Stimulated activated CD8-positive, alpha-beta memory T cell treated with anti-CD3 and anti-CD28 coated beads, Interleukin-7, amount 100 ng/mL, for 24 hours (primary cell): ENCODE measurements at places on chromosomes 1 and 21.

GRCh38 chr1:66336641-66336990, 197.3 kb upstream of the SGIP1 start:
- DNase-seq = no peak

DNA sequence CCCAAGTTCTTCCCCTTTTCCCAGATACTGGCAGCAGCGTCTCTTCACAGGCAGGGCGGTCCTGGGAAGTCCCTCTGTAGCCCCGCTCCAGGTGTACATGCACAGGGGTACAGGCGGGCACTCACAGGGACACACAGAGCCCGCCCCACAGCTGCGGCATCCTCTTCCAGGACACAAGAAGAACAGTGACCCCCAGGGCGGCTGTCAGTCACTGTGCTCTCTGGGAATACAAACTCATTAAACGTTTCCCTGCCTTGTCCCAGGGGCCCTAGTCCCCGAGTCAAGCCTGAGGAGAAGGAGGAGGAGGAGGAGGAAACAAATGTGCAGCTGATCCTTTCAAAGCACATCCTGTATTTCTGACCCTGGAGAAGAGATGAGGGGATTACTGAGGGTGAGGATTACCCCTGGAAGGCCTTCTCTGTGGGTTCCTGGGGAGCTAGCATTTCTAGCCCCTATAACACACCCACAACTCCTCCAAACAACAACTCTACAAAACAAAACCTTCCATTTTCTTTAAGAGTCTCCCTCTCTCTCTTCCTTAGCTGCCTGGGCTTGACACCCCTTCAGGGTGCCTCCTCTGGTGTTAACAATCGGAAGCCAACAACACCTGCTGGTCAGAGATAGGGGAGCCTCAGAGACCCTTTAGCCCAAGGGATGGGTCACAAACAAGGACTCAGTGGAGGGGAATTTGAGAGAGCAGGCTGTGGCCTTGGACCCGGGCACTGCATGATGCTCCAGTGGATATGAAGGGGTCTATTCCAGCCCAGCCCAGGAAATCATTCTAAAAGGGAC, 28.4 kb upstream of the DMBX1 start:
- DNase-seq = no peak

GRCh38 chr21:39705849-39706248, 39.1 kb upstream of the IGSF5 start:
- DNase-seq = no peak

DNA sequence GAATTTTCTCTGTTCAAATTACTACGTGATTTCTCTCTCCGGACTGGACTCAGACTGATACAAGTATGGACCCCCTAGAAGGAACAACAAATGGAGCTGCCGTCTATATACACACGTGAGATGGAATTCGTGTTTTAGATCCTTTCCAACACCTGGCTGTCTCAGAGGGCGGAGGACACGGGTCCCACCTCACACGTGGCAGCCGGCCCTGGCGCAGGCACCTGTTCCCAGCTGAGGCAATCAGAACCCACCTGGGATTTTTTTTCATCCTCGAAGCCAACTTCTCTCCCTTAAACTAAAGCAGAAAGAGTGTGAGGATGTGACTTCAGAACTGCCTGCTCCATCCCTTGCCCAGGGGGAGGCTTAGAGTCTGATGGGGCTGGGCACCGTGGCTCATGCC, 34.1 kb upstream of the SCCPDH start:
- DNase-seq = no peak

- DNase-seq = no peak
These were observed 685 bp upstream of the DDI2 start for GRCh38 chr1:15616373-15617172.

DNA sequence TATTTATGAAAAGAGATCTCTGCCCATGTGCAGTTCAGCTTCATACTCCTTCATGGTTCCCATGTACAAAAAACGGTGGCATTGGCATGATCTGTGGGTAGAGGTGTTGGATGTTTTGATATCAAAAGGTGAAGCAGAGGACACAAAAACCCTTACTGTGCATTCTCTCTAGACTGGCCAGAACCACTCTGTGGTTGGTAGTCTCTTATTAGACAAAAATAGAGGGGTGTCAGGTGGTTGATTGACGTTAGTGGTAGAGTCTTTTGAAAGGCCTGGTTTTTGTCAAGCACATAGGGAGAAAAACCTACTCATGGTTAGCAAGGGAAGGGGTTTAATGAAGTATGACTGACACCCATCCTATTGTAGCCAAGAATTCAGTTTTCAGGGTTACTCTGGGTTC, 400.0 kb upstream of the TMPRSS15 start:
- no peak for DNase-seq

DNA sequence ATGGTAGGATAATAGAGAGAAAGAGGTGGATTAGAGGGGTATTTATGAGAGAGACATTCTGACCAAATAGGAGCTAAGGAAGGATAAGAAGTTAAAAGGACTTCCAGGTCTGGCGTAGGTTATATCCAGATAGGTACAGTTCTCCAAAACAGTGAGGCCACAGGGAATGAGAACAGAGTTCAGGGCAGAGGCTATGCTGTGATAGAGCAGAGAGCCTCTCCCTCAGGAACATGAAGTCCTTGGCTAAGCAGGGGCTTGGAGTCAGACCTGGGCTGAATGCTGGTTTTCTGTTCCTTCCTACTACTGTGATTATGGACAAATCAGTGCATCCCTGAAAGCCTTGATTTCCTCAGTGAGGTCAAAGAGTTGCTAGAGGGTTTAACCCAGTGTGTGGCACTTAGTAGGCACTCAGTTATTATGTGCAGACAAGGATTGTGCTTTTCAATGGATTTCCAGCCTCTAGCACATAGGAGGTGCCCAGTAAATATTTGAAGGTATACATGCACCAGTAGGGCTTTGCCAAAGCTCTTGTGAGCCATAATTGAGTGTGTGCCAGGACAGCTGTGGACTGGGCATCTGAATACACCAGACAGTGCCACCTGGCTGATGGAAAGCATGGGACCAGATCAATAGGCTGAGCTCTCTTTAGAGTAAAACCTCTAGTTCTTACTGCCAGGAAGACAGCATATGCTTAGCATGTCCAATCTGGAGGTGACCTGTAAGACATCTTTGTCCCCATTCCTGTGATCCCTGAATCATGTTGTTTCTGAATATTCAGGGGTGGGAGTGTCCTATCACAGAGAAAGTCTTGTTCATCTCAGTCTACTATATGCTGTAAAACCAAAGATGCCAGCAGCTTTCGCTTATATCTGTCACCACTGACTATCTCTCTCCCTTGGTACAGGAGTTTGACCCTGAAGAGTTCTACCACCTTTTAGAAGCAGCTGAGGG, 111.1 kb downstream of the PIK3R3 start:
- no peak for DNase-seq

GRCh38 chr1:37158113-37158749, 123.9 kb upstream of the GRIK3 start:
- no peak for DNase-seq

- no peak for DNase-seq
These were observed 95.4 kb downstream of the LACTBL1 start for GRCh38 chr1:22877112-22877915.

GRCh38 chr21:41149199-41149598, 18.8 kb upstream of the BACE2 start:
- no peak for DNase-seq

DNA sequence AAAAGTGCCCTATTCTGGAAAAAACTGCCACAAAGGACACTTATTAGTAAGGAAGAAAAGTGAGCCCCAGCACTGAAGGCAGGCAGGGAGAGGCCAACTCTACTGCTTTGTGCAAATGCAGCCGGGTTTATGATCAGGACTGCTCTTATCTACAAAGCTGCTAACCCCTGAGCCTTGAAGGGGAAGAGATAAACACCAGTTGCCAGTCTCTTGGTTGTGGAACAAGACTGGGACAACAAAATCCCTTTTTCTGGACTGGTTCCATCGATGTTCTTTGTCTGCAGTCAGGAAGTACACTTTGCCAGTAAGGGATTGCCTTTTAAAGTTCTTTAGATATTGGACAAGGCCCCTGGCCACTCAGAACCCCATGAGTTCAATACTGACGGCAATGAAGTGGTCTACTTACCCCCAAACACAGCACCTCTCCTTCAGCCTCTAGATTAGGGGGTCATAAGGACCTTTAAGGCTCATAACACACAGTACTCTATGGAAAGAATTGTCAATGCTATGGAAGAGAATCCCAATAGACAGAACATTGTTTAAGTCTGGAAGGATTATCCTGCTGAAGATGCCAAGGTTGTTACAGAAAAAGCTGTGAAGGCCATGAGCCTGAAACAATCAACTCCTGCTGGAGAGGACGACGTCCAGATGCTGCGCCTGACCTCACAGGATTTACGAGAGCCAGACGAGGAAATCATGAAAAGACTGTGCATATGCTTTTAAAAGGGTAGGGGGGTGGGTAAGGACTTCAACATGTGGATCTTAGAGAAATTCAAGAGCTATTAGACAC, 43.6 kb downstream of the GNB1 start:
- no peak for DNase-seq

GRCh38 chr1:230824919-230825721, 43.2 kb downstream of the C1orf198 start:
- DNase-seq = no peak

DNA sequence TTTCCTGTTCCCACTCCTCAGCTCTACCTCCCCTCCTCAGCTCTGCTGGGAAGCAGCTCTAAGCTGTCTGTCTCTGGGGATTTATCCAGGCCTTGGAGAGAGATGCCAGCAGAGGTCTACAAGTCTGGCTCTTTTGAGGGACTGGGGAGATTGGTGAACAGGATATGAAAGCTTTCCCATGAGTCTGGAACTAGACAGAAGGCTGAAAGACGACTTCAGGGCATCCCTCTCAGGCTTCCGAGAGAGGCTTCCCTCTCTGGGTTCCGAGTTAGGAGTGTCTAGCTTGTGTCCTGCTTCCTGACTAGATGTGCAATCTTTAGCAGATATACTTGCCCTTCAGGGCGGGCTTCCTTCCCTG, 733 bp downstream of the TMEM35B start:
- DNase-seq = no peak

DNA sequence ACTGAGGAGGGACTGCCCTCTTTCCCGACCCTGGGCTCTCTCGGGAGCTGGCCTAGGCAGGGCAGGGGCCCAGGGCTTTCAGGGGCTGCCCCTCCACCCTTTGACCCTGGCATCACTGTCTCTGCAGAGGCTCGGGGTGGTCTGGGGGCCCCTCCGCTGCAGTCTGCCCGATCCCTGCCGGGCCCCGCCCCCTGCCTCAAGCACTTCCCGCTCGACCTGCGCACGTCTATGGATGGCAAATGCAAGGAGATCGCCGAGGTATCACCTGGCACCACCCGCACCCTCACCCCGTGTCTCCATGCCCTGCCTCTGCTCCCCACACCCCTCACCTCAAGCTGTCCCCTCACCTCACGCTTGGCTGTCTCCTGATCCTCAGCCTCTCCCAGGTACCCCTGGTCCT, 5.5 kb downstream of the AMPD2 start:
- no peak for DNase-seq

DNA sequence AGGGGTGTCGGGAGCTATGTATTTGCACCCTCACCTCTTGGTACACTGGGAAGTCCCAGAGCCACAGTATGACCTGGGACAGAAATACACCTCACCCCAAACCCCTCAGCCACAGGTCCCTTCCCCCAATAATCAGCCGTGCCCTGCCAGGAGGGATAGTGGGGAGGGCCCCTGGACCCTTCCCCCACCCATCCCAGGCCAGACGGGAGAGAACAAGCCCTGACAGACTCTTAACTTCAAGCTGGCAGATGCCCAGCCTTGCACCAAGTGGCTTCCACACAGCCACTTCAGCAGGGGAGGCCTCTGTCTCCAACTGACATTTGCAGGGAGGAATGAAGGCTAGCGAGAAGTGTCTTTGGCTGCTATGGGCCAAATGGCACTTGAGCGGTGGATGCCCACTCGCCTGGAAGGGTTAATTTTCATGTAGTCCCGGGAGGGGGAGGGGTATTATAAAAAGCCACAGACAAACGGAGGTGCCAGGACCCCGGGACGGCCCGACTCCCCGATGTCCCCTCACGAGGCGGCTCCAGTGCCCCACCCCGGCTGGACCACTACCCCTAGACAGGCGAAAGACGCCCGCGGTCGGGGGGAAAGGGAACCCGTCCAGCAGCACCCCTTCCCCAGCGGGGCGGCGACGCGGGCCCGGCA, 495 bp downstream of the SYNC start:
- DNase-seq = no peak

GRCh38 chr1:109697066-109697465, 9.4 kb downstream of the GSTM1 start:
- DNase-seq = no peak

DNA sequence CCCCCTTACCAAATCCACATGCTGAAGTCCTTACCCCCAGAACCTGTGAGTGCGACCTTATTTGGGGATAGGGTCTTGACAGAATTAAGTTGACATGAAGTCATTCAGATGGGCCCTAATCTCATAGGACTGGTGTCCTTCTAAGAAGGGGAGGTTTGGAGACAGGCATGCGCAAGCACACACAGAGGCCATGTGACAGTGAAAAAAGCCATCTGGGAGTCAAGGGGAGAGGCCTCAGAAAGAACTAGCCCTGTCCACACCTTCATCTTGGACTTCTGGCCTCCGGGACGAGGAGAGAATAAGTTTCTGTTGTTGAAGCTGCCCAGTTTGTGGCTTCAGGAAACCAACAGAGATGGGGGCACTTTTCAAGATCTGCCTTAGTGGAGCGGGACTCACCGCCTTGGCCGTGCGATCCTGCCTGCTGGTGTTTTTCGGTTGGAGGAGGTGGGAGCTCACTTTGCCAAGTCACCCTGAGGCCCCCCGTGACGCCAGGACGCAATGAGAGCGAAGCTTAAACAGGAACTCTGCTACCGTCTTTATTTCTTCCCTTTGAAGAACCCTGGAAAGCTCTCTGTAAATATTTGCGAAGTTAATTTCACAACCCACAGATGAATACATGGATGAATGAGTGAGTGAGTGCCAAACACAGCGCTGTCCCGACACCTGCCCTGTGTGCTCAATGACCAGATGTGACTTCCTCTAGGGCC, 42.5 kb upstream of the C1orf174 start:
- DNase-seq = no peak

DNA sequence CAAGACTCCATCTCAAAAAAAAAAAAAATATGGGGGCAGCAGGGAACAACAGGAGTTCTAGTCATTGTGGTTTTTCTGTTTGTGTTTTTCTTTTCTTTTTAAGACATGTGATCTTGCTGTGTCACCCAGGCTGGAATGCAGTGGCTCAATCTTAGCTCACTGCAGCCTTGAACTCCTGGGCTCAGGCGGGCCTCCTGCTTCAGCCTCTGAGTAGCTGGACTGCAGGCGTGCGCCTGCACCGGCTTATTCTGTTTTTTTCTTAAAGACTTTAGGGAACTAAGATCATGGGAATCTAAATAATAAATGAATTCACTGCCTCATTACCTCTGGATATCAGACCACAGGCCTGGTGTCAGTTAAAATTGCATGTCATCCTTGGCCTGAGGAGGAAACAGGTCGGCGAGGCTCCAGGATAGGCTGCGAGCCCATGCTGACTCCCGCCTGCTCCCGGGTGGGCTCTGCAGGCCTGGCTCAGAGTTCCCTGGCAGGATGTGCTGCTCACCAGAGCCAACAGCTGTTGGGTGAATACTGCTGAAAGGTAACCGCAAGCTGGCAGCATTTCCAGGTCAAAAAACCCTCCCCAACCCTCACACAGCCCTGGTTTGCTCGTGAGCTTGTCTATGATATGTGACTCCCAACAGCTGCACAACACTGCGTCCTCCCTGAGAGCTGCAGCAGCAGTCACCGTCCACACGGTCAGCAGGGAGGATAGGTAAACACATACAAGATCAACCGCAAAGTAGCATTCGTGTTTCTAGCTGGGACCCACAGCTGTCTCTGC, 58.1 kb downstream of the SCCPDH start:
- no peak for DNase-seq
